K562 (cell line): ENCODE measurements at places on chromosomes 4 and X. TPM values are rescaled to one million over a fixed set of nuclear protein-coding genes. Genes with fewer than 3 reads are reported as not detected.
A peak's percentile ranks its signal among the peaks of the same experiment; 100 is the strongest.

DNA sequence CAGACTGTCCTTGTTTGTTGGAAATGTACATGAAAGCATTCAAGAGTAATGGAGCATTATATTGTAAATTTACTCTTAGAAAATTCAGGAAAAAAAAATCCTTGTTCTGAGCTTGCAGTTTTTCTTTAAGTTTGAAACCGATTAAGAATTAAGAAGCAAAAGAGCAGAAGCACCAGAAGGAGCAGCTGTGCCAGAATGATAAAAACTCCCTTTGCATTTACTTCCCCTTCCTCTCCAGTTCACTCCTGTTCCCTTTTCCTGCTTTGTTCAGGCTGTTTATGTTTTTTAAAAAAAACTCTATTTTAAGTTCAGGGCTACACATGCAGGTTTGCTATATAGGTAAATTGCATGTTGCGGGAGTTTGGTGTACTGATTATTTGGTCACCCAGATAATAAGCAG lies 90.3 kb downstream of the ATOH1 start:
- DNase-seq = no peak

- DNase-seq = no peak
Measured at GRCh38 chr4:10965196-10965595, 280.6 kb upstream of the CLNK start.

- no peak for DNase-seq
Measured at GRCh38 chr4:40357738-40358137, 22.6 kb downstream of the CHRNA9 start.

DNA sequence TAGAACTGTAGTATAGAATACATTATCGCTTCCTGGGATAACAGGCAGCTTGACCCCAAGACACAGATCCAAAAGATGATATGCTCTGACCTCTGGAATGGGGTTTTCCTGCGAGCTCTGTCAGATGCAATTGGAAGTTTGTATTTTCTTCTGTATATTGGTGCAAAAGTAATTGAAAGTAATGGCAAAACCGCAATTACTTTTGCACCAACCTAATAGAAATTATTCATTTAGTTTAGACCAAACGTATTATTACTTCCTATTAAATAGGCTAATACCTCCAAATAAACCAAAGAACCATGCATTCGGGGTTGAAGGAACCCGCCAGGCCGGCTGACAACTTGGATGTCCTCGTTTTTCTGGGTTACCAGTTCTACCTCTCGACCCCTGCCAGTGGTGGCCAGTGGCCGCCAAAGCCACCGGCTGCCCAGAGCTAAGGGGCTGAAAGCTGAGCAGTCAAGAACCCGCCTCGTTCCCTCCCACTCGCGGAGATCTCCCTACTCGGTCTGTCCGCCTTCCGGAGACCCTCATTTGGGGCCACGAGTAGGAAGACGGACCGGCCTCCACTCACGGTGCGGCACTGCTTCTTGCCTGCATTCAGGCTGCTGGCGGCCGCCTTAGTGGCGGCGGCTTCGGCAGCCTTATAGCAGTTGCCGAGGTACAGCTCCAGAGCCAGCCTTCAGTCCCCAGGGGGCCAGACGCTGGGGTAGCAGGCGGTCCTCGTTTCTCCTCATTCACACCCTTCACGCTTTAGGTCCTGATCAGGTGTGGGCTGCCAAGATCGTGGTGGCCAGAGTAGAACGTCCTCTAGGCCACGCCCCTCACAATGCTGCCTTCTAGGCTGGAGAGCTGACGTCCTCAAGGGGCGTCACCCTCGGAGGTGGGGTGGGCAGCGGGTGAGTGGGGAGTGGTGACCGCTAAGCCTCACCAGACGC lies 121.9 kb downstream of the RBMX2 start:
- DNase-seq = peak; percentile 77

GRCh38 chrX:97308171-97308570 lies 424.5 kb downstream of the RPA4 start:
- no peak for DNase-seq

Gene RHOH
- polyA plus RNA-seq = 23.2 and 32.5 TPM in 2 replicates
